Activated effector memory CD4-positive, alpha-beta T cell treated with Interleukin-2 at 50 U/mL for 16 hours (primary cell): ENCODE measurements at places on chromosomes 1 and 21.
A peak's percentile ranks its signal among the peaks of the same experiment; 100 is the strongest.

DNA sequence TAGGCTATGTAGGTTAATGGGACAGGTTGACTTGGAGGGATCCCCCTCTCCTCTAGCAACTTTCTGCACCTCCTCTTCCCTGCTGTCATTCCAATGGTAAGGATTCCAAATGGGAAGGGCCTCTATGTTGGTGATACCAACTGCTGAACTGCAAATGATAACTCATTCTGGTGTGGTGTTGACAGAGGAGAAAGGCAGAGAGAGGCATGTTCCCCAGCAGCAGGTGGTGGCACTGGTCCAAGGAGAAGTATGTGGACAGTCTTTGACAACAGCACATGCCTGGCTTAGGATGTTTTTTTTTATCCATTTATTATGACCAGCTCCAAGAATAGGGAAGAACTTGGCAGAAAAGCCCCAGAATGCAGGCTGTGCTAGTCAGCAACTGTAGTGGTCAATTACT lies 19.6 kb upstream of the SPAG17 start:
- no peak for DNase-seq

GRCh38 chr1:3462356-3463012 lies 8.0 kb downstream of the ARHGEF16 start:
- DNase-seq, result no peak

GRCh38 chr1:110686188-110686587 lies 11.4 kb upstream of the KCNA3 start:
- DNase-seq, result peak; percentile 12

DNA sequence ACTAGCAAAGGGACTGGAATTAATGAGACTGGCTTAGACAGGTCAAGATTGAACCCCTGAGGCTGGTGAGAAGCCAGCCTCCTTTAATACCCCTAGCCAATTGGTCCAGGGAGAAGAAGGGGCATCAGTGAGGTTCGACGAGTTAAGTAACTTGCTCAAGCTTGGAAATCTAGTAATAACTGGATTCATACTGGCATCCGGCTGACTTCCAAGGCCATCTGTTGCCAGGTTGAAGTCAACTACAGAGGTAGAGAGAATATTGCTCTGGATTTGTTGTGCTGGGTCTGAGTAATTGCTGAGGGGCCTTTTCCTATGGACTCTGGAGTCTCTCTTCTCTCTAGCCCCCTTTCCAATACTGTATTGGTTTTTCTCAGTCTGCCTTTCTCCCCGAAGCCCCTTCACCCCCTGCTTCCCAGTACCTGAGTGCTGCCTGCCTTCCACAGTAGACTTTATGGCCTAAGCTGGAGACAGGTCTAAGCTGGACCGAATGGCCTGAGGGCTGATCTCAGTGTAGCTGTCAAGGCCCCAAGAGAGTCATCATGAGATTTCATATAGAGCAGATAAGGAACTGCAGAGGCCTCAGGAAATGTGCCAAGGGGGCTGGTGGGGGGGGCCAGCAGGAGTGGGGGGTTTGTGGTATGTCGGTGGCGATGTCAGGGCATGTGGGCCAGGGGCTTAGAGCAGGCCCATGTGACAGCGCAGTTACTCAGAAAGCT lies 42.4 kb upstream of the IL19 start:
- no peak for DNase-seq

DNA sequence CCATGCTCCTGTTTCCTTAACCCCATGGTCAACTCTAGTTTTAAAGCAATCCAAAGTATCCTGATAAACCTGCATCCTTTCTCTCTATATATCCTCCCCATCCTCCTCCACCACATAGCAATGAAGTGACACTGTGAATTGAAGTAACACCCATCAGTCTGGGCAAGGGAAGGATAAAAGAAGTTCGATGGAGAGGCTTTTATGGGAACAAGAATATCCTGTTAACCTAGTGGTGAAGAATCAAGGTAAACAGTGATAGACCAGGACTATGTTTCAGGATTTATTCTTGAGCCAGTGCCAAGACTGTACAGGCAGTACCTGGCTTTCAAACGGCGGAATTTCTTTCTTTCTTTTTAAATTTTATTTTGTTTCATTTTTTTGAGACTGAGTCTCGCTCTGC lies 17.6 kb downstream of the RABIF start:
- DNase-seq, result no peak

GRCh38 chr1:112712191-112712590 lies 2.9 kb downstream of the PPM1J start:
- no peak for DNase-seq

DNA sequence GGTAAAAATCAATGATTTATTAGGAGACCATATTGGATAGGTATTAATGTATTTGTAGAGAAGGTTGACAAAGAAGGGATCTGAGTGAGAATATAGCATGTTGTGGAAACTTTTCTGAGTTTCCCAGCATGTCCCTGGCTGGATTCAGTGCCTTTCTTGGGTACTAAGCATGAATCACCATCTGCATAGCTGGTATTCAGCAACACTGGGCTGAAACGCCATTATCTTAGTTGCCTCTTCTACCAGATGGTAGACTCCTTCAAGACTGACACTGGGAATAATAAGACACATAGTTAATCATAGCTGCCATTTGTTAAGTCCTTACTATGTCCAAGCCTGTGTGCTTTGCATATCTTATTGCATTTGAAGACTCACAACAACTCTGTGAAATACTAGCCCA lies 45.5 kb downstream of the ATP5PF start:
- no peak for DNase-seq

- no peak for DNase-seq
Measured at GRCh38 chr1:198977909-198978308, 339.1 kb downstream of the PTPRC start.

- DNase-seq, result no peak
Measured at GRCh38 chr1:213585959-213586586, 401.7 kb upstream of the PROX1 start.

DNA sequence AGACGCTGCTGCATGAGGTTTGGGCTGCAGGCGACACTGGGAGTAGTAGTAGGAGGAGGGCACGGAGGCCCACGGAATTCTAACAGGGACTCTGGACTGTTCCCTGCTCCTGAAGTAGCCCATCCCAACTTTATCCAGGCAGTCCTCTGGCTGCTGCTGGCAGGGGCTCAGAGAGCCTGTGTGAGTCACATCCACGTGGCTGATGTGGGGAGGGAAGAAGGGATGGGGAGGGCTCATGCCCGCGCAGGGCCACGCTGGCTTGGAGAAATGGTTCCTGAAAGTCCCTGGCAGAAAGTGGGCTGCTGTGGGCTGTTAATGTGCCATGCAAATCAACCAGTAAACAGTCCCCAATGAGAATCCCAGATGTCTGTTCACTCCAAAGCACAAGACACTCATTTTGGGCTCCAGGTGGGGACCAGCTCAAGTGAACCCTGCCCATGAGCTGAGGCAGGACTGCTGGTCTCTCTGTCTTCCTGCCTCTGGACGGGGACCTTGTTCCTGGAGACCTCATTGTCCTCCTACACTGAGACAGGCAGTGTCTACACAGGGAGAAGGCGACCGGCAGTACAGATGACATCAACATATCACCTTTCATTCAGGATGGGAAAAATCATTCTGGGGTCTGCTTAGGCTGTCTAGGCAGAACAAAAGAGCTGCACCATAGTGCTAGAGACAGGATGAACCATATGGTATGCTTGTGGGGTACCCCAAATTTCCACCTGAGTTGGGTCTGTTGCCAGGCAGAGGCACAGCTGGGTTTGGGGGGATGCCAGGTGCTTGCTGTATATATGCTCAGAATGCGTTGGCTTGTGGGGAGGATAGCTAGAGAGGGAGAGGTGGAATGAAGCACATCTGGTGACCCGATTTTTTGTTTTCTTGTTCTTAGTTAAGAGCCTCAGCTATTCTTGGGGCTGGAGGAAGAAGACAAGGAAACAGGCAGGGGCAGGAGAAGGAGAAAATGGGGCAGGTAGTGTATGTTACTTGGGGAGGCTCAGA lies 57.9 kb upstream of the FMOD start:
- DNase-seq, result no peak

GRCh38 chr1:66540434-66541032 lies 6.6 kb downstream of the SGIP1 start:
- DNase-seq, result no peak
